Fibroblast of skin of scalp (primary cell): ENCODE measurements at places on chromosomes 2 and 18.
A peak's percentile ranks its signal among the peaks of the same experiment; 100 is the strongest.

- DNase-seq: no peak
Measured at GRCh38 chr2:190301032-190301431, 18.6 kb downstream of the HIBCH start.

GRCh38 chr2:48343571-48344440 lies 186.1 kb upstream of the STON1 start:
- DNase-seq: peak; percentile 57

DNA sequence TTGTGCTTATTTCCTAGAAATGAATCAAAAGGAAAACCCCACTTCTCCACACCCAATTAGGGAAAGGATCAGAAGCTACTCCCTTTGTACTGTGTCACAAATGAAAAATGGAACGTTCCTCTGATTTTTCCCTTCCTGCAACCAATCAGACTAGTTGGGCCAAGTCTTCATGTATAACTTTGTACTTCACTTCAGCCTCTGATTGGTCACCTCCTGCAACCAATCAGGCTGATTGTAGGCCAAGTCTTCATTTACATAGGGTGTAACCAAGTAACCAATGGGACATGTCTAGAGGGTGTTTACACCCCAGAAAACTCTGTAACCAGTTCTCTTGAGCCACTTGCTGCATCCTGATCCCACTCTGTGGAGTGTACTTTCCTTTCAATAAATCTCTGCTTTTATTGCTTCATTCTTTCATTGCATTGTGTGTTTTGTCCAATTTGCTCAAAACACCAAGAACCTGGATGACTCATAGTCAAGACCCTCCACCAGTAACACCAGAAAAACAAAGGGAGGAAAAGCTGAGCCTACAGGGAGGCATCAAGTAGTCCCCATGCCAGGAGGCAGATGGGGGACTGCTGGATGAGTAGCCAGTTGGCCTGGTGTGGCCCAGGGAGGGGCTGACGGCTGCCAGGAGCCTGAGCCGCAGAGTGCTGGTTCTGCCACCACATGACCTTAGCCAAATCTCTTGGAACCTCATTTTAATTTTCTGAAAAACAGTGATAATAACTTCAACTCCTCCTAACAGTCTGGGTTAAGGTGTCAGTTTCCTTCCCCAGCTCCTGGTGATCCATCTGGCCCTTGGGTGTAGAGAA lies 46.1 kb downstream of the SOWAHC start:
- no peak for DNase-seq

DNA sequence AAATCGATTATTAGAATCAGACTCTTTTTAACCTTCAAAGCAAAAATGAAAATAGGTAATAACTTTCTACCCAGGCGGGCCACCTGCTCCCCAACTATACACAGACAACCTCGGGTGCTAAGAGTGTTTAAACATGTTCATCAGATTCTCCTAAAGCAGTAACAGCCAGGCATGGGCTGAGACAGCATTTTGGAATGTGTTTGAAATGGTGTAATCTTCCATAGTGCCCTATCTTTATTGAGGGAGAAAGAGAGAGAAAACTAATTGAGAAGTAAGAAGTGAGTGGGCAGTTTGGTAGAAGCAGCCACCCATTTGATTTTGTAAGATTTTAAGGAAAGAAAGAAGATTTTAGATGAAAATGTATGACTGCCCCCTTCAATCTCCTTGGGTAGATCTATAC lies 196.1 kb upstream of the CTAGE1 start:
- DNase-seq: no peak

GRCh38 chr2:179991344-179991743 lies 15.8 kb downstream of the CWC22 start:
- peak; percentile 22 for DNase-seq

DNA sequence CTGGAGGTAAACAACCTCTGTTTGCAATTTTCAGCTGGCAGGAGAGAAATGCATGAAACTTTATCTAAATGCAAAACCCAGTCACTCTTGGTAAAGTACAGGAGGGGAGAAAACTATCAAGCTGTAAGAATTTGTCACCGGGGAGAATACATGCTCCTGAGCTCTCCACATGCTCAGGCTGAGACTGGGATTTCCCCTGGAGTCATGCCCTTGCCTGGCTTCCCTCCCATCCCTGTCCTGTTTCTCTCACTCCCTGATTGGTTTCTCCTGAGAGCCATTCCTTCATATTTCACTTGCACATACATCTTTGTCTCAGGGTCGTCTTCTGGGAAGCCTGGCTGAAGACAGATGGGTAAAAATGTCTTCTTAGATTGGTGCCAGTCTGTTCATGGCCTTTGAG lies 52.9 kb upstream of the SPATS2L start:
- DNase-seq: peak; percentile 57

DNA sequence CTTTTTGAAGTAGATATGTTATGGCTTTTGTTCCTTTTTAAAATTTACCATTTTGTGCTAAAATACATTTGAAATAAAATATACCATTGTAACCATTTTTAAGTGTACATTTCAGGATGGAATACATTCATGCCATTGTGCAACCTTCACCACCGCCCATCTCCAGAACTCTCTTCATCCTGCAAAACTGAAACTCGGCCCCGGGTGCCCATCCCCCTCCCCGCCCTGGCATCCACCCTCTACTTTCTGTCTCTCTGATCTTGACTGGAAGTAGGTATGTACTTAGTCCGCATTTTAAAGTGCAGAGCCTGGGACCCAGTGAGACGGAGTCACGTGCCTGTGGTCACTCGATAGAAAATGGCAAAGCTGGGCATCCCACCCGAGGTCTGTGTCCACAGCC lies 45.6 kb downstream of the DIPK1C start:
- no peak for DNase-seq

DNA sequence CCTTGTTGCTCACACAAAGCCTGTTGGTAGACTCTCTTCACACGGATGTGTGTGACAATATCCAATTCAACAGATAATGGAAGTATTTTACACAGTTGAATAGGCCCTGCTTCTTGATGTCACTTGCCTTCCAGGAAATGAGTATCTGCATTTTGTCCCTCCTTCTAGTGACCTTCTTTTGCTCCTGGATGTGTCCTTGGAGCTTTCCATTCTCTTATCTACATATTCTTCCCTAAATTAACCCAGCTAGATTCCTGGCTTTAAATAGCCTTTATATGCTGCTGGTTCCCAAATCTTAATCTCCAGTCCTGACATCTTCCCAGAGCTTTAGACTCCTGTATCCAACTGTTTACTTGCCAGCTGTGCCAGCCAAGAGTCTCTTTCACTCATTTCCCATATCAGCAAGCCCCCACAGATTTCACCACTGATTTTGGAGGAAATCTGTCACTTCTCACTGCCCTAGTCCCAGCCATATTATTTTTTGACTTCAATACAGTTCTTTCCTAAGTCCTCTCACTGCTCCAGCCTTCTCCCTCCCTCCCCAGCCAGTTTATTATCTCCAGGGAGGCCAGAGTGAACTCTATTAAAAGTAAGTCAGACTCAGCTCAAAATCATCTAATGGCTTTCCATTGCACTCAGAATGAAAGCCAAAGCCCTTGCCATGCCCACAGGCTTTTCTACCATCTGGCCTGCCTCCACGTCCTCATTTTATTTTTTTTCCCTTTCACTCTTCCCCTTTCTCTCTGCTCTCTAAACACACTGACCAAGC lies 170.0 kb downstream of the PDE11A start:
- no peak for DNase-seq

DNA sequence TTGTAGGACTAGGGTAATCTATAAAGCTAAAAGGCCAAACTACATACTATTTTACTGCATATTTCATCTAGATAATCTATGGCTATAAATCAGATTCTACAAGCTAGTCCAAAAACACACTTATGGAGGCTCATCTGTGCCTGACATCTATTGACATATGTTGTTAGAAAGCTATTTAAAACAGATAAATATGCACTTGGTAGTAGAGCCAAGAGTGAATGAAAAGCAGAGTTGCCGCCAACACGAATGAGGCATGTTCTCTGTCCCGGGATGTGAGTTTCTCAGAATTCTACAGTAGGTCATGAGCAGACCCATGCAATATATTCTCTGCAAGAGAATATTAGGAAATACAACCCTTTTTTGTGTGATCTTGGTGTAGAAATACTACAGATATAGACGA lies 66.7 kb upstream of the LPIN2 start:
- DNase-seq: no peak

DNA sequence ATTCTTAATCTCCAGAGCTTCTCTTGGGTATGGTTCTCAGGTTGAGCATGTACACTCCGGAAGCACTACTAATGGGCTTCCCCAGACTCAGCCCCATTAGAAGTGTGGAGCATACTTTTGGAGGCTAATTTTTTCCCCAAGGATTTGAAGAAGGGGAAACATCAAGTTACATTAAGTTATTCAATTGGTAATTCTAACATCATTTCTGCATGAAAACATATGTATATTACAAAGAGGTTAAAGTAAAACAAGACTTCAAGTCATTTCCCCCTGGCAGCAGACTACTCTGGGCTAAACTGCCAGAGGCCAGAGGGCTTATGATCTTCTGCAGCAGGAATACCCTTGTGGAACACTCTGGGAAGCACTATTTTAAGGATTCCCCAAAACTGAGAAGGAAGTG lies 227.7 kb upstream of the STK17B start:
- DNase-seq: peak; percentile 65

DNA sequence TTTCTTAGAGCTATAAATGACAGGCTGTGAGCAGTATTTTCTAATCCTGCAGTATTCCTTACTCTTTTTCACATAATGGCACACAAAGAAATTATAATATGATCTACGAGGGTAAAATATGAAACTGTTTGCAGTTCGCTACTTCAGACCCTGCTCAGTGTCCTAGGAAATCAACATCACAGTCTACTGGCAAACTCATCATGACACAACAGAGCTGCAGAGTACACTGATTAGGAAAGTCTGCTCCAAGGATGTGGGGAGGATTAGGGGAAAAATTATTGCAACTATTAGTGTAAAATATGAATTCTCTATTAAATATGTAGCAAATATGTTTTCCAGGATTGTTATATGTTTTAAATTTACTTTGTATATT lies 149.2 kb upstream of the REG3G start:
- no peak for DNase-seq

DNA sequence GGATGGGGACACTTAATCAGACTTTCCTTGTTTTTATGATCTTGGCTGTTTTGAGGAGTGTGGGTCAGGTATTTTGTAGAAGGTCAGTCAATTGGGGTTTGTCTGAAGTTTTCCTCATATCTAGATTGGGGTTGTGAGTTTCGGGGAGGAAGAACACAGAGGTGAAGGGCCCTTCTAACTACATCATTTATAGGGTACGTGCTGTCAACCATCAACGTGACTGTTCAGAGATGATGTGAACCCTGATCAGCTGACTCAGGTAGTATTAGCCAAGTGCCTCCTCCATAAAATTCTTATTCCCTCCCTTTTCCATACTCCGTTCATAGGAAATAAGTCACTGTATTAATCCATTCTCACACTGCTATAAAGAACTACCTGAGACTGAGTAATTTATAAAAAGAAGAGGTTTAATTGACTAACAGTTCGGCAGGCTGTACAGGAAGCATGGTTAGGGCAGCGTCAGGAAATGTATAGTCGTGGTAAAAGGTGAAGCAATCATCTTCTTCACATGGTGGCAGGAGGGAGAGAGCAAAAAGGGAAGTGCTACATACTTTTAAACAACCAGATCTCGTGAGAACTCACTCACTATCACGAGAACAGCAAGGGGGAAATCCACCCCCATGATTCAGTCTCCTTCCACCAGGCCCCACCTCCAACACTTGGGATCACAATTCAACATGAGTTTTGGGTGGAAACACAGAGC lies 547.1 kb upstream of the LINC00305 start:
- DNase-seq: no peak

DNA sequence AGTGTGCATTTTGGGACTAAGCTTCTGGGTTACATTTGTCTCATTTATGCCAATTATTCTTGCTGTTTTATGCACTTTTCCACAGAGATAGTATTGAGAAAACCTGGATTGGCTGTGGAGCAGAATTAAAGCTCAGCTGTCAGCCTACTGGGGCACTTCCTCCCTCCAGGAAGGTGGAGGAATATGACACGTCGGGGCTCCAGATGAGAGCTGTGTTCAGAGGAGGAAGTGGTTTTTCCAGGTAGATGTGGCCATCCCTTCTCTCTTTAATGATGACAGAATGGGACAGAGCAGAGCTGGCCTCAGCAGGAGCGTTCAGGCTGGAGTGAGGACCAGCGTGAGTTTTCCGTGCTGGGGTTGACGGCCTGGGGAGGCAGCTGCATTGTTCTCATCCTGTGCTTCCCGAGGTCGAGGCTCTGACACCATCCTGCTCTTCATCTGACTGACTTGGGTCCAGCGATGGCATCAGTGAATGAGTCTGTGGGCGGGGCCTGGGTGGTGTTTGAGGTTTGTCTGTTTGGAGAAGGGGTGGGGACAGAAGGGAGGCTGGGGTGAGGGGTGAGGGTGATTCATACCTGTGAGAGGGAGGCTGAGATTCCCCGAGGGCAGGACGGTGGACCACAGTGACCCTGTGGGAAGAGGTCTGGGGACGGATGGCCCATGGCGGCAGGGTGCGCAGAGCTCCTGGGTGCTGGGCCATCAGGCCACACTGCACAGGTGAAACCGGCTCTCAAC lies 207.0 kb downstream of the LDLRAD4 start:
- DNase-seq: no peak

DNA sequence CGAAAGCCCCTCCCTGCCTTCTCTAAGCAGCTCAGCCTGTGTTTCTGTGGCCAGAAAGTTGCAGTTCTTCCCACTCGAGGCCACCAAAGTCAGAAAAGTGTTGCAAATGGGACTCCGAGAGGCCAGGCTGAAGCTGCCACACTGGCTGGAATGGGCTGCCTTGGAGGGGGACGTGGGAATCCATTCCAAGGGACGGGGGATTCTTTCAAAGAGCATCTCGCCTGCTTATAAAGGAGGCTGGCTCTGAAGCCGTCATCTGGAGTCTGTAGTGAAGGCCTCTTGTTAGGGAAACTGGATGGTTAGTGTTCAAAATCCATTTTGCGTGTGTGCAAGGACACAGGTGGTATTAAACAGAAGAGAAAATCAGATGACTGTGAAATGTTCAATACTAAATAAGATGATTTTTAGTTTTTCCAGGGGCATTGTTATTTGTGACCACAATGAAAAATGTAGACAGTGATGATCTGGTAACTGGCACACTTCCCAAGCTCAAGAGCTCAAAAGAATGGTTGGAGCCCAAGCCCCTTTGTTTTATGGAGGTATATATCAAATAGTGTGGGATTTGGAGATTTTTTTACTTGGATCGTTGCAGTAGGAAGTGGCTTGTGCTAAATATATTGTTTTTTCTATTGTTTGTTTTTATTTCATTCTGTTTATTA lies 782 bp downstream of the FAM228B start:
- peak; percentile 44 for DNase-seq

DNA sequence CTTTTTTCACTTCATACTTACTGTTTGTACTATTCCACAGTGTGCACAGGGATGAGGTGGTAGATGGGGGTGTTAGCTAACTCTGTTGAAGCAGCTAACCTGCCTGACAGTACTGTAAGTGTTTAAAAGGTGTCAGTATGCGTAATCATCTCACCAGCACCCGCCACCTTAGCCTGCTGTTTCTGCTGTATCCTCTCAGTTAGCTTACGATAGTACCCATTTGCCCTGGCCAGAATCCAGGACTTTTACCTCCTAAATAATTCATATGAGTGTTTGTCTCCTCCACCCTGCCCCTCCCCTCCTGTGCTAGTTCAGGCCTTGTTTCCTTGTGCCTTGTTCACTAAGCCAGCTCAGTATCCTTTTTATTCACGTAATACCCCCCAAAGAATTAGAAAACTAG lies 34.2 kb downstream of the TRAPPC12 start:
- DNase-seq: no peak
